ENCODE measurements at places on chromosomes 6 and 20.

DNA sequence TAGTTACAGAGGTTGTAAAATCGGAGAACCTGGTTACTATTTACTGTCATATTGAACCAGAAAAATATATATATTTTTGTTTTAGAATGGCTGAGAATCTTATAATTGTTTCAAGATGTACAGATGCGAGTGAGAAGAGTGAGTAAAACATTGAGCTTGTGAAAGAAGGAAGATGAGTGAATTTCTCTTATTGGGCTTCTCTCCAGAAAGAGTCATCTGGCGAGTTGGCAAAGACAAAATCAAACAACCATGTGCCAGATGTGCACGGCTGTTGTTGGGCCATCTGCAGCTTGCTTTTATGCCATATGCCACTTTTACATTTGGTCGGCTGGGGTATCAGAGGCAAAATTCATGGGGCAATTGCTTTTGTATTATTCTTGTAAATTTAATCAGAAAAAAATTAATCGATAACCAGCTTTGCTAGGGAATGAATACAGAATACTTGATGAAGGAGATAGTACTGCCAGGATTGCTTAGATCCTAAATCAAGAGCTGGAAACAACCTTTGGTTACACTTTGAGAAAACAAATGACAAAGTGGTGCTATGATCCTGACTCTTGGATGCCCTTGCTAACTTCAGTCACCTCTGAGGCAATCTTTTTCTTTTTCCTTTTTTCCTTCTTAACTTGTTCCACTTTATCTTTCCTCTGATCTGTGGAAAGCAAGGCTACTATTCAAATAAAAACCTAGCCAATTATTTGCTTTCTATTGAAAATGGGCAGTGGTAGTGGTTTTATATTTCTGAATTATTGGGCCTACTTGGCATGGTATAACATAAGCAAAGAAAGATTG is 97.1 kb upstream of the GRIK2 start:
- DNase-seq, result no peak

- no peak for DNase-seq
These were observed 65.5 kb upstream of the BHLHE23 start for GRCh38 chr20:63072231-63072791.

- DNase-seq, result no peak
These were observed 24.5 kb downstream of the MAP7 start for GRCh38 chr6:136525586-136526195.

GRCh38 chr6:143598466-143599080 is 79.2 kb upstream of the PHACTR2 start:
- DNase-seq, result no peak

DNA sequence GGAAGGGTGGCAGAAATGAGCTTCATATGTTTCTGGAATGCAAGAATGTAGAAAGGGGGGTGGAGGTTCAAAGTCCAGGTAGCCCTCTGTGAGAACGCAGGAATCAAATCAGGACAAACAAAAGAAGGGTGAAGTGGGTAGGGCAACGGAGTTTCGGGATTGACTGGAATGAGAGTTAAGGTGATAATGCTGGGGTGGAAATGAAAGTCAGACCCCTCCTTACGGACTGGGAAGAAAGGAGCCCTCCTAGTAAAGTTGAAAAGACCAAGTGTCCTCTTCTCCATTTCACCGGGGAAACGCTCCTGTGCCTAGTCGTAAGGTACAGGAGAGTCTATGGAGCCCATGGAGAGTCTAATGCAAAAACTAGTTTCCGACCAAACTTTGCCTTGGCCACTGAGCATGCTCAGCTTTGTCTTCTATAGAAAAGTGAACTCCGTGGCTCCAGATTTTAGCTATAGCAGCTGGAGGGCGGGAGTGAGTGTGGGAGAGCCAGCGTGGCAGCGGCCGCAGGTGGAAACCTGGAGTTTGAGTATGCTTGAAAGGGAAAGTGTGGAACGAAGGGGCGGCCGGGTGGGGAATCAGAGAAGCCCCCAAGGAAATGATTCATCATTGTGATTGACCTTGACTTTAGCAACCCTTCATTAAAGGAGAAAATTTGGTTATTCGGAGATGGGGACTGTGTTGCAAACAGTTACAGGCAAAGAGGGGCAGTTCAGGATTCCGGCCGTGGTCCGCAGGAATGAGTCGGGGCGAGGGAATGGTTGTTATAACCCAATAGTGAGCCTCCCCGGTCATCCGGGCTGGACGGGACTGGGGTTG is 1.3 kb upstream of the LRRC1 start:
- DNase-seq, result no peak

- DNase-seq, result no peak
These were observed 80.5 kb downstream of the FARS2 start for GRCh38 chr6:5341845-5342244.

- DNase-seq, result no peak
These were observed 100.2 kb downstream of the UST start for GRCh38 chr6:148846778-148847761.

DNA sequence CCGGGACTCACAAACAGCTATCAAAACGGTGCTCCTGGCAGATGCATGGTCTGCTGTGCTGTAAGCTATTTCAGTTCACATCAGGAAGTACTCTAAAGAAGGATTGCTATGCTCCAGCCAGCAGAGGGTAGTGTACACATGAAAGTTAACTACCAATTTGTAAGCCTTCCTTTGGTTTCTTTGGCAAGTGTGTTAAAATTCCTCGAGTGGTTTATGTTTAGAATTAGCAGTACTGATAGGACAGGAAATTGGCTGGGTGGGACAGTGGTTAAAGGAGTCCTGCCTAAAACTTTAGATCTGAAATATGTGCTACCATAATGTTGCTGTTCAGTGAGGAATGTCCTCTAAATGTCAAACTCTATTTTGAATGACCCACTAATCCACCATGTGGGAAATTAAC is 47.4 kb downstream of the TRMT11 start:
- DNase-seq, result no peak

- DNase-seq, result no peak
These were observed 253.8 kb downstream of the TBC1D7 start for GRCh38 chr6:13074415-13075140.
